ENCODE measurements at places on chromosomes 12 and 14. TPM values are rescaled to one million over a fixed set of nuclear protein-coding genes. Genes with fewer than 3 reads are reported as not detected.
A peak's percentile ranks its signal among the peaks of the same experiment; 100 is the strongest.

GRCh38 chr14:89040080-89040459, 215.6 kb downstream of the TTC8 start:
- no peak for DNase-seq

GRCh38 chr12:121124402-121125109, 8.1 kb upstream of the P2RX7 start:
- DNase-seq: peak; percentile 39

DNA sequence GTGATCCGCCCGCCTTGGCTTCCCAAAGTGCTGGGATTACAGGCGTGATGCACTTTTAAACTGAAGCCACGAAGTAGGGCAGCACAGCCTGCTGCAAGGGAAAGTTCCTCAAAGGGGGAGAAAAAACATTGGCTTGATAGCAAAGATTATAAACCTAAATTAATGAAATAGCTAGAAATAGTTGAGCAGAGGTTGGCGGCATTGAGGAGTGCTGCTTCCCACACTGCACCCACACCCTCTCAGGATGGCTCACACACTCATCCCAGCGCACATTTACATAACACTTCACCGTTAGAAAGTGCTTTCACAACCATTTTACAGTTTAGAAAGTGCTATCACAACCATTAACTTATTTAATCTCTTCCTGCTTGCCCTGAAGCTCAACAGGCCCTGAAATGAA, 44.4 kb upstream of the TCL1A start:
- DNase-seq: no peak

GRCh38 chr12:20369305-20370013, 1.1 kb downstream of the PDE3A start:
- DNase-seq: no peak

DNA sequence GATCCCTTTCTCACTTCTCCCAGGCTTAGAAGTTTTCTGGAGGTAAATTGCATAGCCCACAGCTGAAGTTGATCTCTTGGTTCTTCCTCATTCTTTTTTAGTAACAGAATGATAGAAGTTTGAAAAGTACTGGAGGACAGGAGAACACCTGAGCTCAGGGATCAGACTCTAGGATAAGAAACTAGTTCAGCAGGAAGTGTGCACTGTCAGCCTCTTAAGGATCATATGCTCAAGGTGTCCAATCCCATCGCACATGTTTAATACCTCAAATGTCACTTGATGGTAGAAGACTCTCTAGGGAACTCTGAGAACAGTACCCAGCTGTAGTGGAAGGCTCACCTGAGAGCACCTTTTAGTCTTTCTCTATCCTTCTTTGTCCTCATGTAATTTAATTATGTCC, 14.7 kb upstream of the LIMA1 start:
- DNase-seq: no peak

- no peak for DNase-seq
These were observed 15.2 kb downstream of the CALM1 start for GRCh38 chr14:90412058-90412457.

DNA sequence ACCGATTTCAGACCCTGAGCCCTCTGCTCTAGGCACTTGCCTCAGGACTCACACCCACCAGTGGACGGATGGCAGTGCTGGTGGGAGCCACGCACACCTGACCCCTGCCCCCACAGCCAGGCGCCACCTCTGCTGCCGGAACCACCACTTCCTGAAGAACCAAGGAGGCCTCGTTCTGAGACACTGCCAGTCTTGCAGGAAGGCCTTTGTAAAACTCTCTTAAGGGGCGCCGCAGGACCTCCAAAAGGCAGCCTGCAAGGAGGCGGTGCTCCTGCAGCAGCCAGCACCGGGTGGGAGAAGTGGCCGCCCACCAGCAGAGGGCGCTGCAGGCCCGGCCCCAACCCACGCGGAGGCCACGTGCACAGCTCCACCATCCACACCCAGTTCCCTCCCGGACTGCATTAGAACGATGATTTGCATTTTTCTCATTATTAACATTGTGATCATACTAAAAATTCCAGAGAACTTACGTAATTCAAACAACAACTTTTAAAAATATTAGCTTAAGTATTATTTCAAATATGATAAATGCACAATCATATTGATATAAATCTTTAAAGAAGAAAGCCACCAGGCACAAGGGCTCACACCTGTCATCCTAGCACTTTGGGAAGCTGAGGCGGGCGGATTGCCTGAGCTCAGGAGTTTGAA, 12.8 kb downstream of the STX2 start:
- peak; percentile 65 for DNase-seq

GRCh38 chr12:78864870-78865463, 393 bp downstream of the SYT1 start:
- DNase-seq: no peak

DNA sequence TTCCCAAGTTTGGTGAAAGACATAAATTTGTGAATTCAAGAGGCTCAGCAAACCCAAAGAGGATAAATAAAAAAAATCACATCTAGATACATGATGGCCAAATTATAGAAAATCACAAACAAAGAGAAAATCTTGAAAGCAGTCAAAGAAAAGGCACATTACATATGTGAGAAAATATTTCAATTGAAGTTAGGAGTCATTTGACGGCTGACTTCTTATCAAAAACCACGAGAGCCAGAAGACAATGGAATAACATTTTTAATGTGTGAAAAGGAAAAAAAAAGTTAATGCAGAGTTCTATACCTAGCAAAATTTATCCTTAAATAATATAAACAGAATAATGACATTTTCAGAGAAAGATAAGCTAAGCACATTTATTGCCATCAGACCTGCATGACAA, 307.0 kb downstream of the C12orf75 start:
- DNase-seq: no peak

DNA sequence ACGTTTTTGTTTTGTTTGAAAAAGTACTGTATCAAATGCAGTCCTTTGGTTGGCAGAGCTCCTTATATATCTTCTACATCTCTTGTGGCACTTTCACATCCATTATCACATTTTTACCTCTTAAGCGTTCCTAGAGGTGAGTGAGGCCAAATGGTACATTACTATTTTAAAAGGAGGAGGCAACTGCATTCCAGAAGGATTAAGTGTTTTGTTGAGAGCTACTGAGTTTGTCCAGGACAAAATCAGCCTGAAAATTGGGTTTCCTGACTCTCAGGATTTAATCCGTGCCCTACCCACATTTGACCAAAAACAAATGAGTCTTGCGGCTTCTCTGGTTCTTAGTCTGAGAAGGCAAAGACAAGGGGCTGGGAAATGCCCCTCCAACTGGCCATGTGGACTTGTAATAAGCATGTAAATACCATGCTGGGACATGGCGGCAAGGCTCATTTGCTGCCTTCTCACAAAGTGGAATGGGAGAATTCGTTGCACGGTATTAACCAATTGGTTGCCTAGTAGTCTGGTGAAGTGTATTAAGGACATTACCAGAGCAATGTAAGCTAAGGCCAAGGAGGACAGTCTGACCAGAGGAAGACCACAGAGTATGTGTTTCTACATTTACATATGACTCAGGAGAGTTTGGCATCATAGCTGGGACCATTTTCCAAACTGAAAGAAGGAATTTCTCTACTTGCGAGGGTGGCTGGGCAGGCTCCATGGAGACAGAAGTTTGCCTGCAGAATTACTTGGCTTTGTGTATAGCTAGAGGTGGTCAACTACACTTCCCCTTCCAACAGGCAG, 175.8 kb upstream of the PLXNC1 start:
- DNase-seq: no peak

GRCh38 chr14:78248501-78249090, 78.4 kb downstream of the NRXN3 start:
- DNase-seq: no peak

DNA sequence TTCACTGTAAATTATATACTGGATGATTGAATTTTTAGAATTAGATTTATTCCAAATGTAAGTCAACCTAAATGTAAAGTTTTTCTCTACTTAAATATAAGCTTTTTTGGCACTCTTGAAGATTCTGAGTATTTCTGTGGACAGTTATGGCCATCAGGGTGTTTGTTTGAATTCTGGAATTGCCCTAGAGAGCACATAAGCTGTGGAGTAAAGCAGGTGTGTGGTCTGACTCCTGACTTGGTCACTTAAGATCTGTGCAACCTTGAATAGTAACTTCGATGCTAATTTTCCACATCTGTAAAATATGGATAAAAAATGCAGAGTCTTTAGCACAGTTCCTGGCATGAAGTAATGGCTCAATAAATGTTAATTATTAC, 64.4 kb downstream of the FUT8 start:
- no peak for DNase-seq

GRCh38 chr14:101035466-101036225, 132.1 kb upstream of the RTL1 start:
- DNase-seq: no peak

DNA sequence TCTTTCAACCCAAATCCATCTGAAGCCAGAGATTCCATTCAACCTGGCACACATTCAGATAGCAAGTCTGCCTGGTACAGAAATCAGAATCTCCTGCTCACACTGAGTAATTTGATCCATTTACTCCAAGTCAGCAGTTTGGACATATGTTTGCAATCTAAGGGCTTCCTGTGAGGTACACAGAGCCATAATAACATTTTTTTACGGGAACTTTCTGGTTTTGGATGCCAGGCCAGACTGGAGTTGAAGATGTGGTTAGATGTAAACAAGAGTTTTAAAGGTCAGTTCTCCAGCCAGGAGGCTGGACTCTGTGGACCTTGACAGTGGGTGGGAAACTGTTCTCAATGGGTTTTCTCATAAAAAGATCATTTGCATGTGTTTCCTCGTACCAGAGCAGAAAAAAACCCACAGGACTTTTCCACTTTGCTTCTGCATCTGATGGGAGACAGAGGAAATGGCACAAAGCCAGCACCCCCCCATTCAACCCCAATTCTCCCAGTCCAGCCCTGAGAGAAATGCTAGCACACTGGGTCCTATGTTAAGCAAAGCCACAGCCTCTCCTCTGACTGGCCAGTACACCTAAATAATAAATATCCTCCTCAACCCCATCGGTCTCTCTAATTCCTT, 17.7 kb upstream of the TSPAN11 start:
- no peak for DNase-seq

GRCh38 chr12:19200261-19200660, 70.7 kb downstream of the PLEKHA5 start:
- DNase-seq: no peak

- DNase-seq: no peak
These were observed 8.3 kb upstream of the CAPRIN2 start for GRCh38 chr12:30763053-30763452.

NKX2-1 gene
- not detected for total RNA-seq

ST8SIA1 gene
- 3.1 TPM for total RNA-seq

TSFM gene
- total RNA-seq: 31.5 TPM

PRKCH gene
- total RNA-seq: 195 TPM

GOLT1B gene
- 44.1 TPM for total RNA-seq

TBC1D30 gene
- total RNA-seq: not detected

RTN1 gene
- not detected for total RNA-seq

RNASE1 gene
- total RNA-seq: not detected
